Aorta (tissue), 5 donors: ENCODE measurements at places on chromosomes 2 and 18.

DNA sequence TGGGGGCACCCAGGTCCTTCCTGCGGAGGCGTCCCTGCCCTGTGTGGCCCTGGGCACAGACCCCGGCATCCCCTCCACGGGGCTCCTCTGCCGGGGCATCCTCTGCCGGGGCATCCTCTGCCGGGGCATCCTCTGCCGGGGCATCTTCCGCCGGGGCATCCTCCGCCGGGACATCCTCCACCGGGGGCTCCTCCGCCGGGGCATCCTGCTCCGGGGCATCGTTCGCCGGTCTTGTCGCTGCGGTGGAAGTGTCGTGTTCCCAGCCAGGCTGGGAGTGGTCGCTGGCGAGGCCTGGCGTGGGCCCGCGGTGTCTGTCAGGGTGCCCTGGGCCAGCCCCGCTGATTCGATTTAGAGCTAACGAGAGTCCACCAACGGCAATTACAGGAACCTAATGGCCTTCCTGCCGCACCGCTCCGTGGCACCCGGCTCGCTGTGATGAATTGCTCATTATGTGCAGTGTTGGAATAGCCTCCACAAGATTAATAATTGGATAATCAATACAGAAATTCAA lies 115.1 kb downstream of the NFATC1 start:
- DNase-seq = peak; percentile 74

GRCh38 chr2:173590276-173590861 lies 235.7 kb downstream of the CDCA7 start:
- peak; percentile 79 for DNase-seq

DNA sequence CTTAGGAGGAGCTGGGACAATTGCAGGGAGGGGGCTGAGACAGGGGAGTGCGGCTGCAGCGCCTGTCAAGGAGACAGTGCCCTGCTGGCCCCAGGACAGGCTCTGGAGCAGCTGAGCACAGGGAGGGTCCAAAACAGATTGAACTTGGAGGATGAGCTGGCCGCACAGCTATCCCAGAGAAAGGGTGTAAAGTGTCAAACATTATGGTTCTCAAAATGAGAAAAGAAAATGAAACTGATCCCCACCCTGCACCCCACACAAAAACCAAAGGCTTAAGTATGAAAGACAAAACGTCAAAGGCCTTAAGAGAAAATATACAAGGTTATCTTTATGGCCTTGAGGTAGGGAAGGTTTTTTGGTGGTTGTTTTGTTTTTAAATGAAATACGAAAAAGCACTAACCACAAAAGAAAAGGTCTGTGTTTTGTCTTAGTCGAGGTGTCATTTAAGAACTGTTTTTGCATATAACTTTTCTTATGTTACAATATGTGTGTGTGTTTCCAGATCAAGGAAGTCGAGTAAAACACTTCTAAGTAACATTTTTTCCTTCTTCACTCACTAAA lies 111.8 kb downstream of the HDAC4 start:
- DNase-seq = peak; percentile 36

DNA sequence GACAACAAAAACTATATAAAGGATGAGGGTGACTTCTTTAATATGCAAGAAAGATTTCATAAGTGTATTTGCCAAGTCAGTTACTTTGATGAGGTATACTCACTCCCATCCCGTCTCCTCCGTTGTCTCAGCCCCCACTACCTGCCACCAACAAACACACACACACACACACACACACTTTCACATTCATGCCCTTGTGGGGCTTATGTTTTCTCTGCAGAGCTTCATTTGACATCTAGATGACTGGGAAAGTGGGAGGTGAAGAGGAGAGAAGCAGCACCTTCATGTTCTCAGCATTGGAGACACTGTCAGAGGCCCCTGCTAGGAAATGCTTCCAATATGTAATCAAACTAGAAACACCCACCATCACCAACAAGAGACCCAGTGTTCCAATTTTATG lies 22.5 kb upstream of the TXNDC2 start:
- DNase-seq = no peak

GRCh38 chr2:107804608-107805498 lies 21.8 kb upstream of the RGPD4 start:
- DNase-seq = no peak

GRCh38 chr2:186559848-186560247 lies 30.0 kb upstream of the ITGAV start:
- no peak for DNase-seq

- no peak for DNase-seq
Observed at GRCh38 chr2:157758586-157758985, 117.5 kb downstream of the ACVR1 start.

- no peak for DNase-seq
Observed at GRCh38 chr2:10476723-10477442, 28.8 kb upstream of the ODC1 start.

GRCh38 chr2:45713136-45713535 lies 61.7 kb downstream of the PRKCE start:
- no peak for DNase-seq

GRCh38 chr2:161427664-161428587 lies 11.8 kb downstream of the TBR1 start:
- no peak for DNase-seq

DNA sequence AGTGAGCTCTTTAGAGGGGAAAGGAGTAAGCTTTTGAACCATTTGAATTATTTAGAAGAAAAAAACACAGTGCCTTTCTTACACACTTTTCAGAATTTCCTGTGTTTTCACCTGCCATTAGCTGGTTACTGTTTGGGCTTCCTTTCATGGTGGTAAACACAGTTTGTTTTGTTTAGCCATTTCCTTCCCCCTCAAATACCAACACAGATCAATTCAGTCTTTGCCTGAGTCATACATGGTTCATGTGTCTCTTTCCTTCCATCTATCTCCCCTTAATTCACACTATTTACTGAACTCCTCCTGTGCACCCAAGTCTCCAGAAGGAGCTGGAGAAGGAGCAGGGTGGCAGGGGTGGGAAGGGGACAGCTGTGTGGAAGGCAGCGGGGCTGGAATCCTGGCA lies 45.0 kb downstream of the TCF7L1 start:
- DNase-seq = no peak

DNA sequence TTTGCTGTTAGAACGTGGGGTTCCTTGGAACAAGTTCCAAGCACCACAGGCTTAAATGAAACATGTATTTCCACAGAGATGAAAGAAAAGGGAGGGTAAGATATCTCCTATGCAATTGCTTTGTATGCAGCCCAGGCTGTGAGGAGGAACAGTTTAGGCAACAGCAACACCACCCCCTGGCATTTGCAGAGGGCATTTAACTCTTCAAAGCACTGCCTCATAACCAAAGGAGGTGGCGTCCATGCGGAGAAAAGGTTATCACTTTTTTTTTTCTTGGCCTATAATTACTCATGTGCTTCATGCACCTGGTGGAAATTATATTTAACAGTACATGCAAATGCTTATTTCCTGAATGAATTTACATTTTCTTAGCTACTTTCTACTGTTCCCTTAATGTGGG lies 286.0 kb downstream of the LPIN1 start:
- DNase-seq = no peak

DNA sequence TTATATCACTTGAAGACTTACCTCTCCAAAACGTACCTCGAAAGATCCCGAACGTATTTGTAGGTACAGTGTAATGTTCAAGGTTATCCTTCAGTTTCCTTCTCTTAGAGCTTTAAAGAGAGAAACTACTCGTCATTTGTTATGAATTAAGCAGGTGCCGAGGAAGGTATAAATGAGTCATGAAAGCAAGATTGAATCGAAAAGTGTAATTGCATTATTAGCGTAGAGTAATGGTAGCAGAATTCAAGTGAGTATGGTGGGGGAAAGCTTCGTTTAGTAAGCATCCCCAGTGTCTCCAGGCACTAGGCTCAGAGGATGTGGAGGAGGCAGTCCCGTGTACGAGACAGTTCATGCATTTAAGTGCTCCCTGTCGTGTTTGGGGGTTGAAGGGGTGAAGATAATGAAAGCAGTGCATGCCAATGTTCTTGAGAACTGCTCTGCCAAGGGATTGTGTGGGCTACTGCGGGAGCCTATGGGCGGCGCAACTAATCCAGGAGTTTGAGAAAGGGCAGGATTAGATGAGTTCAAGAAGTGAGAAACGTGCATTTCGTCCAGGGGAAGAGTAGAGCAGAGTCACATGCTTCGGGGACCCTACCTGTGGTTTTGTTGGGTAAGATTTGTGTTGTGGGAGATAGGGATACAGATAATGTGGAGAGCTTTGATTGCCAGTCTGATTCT lies 858 bp downstream of the POLR1B start:
- no peak for DNase-seq

DNA sequence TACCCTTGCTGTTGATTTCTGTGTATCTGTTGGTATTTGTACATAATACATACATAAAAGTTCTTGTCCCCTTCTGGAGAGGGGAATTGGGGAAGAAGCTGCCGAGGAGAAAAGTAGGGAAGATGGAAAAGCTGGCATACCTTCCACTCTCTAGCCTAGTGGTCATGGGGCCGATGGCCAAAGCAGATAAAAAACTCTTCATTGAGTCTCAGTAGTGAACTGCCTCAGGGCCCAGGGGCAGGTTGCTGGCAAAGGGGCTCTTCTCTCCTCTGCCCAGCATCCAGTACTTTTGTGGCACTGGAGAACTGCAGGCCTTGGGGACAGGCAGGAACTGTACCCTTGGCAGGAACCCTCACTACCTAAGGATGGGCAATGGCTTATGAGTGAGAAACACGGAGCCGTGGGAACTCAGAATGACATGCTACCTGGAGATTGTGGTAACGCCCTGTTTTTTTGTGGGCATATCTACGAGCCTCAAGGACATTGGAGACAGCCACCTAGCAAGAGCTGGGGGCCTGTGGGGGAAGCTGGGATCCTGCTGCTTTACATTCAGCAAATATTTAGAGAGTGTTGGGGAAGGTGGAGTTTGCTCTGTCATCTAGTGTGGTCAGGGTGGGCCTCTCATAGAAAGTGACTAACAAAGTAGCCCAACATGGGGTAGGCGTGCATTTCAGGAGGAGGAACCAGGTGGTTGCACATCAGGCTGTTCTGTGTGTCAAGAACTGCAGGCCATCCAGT lies 22.6 kb upstream of the ITGB6 start:
- no peak for DNase-seq

- no peak for DNase-seq
Observed at GRCh38 chr2:63851691-63852311, 10.1 kb downstream of the UGP2 start.

- no peak for DNase-seq
Observed at GRCh38 chr2:126543081-126543480, 112.9 kb upstream of the GYPC start.

DNA sequence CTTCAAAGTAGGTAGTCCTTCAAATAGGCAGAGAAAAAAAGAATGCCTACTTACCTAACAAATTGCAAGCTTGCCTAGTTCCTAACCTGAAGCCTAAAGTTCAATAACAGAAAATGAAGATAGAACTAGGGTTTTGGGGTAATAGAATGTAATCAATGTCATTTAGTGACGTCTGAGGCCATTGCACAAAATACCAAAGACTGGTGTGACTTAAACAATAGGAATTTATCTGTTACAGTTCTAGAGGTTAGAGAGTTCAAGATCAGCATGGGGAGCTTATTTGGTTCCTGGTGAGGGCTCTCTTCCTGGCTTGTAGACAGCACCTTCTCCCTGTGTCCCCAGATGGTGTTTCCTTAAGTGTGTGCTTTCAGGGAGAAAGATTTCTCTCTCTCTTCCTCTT lies 4.7 kb upstream of the NPC1 start:
- DNase-seq = no peak

DNA sequence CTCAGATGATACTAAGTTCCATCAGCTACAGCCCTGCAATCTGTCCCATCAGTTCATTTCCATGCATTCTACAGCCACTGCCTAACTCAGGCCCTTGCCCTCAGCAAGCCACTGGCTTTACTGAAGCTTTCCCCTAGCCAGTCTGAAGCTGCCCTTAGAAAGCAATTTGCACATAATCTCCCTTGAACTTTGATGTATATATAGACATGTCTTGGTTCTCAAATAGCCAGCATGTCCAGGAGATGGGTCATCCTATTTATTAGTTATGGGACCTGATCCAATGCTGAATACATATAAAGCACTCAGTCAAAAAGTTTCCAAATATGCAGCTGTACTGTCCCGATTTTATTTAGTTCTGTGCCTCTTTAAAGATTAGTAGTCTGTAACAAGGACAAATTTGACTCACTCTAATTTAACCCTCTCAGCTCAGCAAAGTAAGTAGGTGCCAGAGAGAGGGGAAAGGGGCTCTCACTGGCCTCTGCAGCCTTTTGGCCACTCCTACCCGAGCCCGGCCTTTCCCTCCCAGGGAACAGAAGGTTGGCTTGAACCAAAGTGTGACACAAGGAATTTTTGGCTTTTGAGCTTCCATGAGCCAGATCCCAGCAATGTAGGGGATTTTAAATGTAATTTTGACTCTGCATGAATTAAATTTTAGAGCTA lies 70.7 kb downstream of the CCDC93 start:
- no peak for DNase-seq

- peak; percentile 60 for DNase-seq
Observed at GRCh38 chr2:28620291-28620793, 124.5 kb downstream of the PLB1 start.
